RPMI7951 (cell line): ENCODE measurements at places on chromosomes 6 and 20. TPM values are rescaled to one million over a fixed set of nuclear protein-coding genes. Genes with fewer than 3 reads are reported as not detected.
A peak's percentile ranks its signal among the peaks of the same experiment; 100 is the strongest.

DNA sequence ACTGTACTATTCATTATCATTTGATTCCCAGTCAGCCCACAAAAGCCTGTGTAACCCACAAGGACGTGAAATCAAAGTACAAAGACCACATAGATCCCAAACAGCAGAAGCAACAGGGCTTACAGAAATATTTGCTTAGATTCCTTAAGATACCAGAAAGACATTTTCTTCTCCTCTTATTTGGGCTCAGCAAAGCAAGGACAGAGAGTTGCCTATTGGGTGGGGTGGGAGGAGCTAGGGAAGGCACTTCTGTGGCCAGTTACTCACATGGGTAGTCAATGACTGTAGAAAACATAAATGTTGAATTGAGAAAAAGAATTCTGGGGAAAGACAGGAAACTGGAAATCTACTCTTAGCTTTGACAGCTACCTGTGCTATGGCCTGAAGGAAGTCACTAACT lies 19.8 kb downstream of the PDE7B start:
- peak; percentile 68 for DNase-seq

DNA sequence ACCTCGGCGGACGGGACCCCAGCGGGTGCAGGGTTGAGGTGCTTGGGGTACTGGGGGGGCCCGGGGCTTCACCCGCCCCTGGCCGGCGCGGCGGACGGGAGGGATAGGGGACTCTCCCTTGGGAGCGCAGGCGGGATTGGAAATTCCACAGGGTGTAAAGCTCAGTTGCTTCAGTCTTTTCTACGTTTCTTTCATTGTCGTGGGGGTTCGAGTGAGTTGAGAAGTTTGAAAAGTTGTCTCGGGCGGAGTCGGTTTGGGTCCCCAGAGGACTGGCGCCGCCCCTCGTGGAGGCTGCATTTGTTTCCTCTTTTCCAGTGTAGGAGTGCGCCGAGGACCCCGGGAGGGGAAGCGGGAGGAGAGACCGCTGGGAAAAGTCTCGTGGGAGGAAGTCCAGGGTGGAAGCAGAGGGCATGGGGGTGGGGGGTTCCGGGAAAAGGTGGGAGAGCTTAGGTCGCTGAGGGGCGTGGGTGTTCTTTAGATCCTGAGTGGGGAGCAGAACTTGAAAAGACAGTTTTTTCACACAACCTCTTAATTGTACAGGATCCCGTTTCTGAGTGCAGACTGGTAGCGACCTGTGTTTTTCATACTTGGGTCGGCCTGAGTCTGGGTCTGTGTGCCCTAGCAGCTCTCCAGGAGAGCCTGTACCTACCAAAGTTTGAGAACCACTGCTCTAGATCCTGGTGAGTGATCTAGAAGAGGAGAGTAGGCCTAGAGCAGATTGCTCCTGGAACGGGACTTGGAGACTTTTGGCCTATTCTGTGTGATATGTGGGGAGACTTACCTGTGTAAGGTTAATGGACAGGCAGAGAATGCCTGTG lies 495 bp downstream of the FAM83B start:
- no peak for DNase-seq

DNA sequence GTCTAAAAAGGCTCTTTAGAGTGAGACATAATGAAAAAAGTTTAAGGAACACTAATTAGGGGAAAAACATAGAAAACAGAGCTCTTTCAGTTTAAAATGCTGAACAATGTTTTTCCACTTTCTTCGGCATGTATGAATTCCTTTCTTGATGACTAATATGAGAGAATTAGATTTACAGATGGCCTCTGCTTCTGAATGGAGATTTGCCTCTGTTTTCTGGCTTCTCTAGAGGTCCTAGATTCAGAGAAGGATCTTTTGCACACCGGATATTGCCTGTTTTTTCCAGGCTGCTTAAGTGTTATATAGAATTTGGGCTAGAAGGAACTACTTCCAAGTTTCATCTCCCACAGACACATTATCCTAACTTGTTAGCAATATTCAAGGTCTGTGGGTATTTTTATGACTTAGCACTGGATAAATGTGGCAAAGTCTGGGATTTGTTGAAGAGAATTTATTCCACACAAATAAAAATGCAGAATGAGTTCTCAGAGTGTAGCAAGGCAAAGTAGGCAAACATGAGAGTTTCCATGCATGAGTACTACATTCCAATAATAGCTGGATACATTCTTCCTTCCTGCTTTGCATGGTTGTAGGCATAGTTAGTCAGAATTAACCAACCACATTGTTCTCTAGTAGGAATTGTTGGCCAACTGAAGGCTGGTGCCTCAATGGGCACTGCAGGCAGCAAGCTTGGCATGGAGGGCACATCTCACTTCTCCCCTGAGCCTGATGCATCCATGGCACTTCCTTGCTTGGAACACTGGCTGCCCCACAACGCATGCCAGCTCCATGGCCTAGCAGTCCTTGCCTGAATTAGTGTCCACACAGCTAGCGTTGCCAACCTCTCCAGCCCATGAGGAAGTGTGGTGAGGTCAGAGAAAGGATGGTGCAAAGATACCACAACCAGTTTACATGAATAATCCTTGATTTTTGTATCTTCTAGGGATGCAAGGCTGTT lies 224.2 kb downstream of the CLIC5 start:
- DNase-seq, result peak; percentile 60

GRCh38 chr6:4017058-4017739 lies 61.7 kb downstream of the FAM217A start:
- no peak for DNase-seq

GRCh38 chr20:59299945-59300332 lies 472 bp upstream of the EDN3 start:
- no peak for DNase-seq

- no peak for DNase-seq
Observed at GRCh38 chr20:6829510-6830116, 62.1 kb downstream of the BMP2 start.

GRCh38 chr6:115544765-115545671 lies 515.7 kb downstream of the FRK start:
- DNase-seq, result peak; percentile 97

DNA sequence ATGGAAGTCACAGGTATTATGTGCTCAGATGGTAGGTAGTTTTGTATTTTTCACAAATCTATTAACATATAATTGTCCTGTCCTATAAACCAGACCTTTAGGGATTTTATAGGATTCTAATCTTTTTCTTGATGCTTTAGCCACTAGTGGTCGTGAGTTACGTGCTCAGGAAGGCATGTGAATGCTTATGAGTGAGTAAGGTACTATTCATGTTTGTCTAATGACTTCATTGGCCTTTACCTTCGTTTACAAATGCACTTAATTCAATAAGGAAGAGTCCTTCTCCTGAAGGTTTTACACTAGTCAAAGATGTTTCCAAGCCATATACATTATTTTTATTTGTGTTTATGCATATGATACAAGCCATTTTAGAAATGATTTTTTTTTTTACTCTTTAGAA lies 23.0 kb downstream of the PACRG start:
- DNase-seq, result no peak

DNA sequence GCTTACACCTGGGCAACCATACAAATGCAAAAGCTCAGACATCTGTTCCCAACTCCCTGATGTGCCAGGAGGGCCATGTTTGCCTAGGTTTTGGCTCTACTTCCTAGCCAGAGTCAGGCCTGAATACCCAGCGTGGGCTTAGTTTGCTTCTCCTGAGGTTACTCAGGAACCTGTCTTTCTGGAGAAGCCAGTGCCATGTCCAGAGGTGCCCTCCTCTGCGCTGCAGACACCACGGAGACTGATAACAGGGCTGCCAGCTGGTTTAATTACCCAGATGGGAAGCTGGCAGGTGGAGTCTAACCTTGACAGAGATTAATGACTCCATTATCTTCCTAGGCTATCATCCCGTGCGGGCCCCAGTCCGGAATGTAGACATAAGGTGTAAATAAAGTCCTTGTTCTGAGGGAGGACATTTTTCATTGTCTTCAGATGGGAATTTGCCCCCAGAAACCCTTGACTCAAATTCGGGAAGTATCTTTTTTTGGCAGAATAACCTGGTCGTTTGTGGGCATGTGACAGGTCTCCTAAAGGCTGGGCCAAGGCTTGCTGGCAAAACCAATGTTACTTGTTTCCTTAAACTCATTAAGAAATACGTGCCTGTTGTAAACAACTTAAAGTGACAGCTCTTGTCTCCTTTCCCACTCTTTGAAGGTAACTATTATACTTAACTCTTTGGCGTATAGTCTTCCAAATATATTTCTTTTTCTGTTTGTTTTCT lies 29.2 kb upstream of the ZNFX1 start:
- DNase-seq, result no peak

DNA sequence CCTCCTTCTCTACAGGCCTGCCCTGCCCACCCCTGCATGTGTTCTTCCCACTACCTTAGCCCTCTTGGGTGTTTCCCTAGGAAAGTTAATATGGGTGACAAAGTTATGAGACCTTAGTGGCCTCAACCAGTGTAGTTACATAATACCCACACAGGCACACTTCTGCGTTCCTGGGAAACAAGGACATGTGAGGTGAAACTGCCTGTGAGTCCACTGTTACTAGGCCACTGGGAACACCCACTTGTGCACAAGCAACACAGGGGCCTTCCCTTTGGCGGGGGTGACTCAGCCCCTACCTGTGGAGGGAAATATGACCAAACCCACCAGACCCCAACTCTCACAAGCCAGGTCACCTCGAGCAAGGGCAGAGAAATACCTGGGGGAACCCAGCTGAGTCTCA lies 12.8 kb downstream of the PI16 start:
- DNase-seq, result no peak

- DNase-seq, result no peak
Observed at GRCh38 chr20:43540673-43541060, 18.2 kb upstream of the SGK2 start.

Gene MMS22L
- total RNA-seq, result 32.4 and 34.0 TPM in 2 replicates

- DNase-seq, result no peak
Observed at GRCh38 chr6:356828-357251, 34.7 kb upstream of the IRF4 start.

DNA sequence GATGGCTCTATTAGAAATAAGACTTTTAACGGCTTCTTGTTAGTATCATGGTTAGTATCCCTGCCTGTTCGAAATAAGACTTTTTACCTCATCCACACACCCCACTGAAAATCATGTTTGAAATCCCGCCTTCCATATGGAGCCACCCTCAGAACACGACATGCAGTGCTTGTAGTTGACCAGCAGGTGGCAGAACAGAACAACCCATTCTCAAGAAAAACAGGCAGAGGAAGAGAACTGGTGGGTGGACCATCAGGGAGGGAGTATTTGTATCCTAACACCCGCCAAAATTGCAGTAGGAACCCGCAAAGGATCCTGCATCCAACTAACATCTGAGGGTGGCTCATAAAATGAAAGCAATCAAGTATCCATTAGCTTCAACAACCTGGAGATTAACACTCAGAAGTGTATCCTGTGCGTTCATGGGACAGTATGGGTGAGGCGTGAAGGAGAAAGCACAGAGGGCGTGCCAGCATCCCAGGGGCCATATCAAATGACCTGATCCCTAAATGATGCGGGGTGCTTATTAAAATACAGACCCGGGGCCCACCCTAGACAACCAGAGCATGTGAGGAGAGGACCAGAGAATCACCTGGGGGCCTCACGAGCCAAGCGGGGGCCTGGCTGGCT lies 89.6 kb upstream of the NHSL1 start:
- peak; percentile 74 for DNase-seq

Gene EYA2
- 0.10 TPM in 1 of 2 replicates, not detected in the other for total RNA-seq

Gene BCAS1
- total RNA-seq, result under 0.01 TPM in 1 of 2 replicates, not detected in the other

DNA sequence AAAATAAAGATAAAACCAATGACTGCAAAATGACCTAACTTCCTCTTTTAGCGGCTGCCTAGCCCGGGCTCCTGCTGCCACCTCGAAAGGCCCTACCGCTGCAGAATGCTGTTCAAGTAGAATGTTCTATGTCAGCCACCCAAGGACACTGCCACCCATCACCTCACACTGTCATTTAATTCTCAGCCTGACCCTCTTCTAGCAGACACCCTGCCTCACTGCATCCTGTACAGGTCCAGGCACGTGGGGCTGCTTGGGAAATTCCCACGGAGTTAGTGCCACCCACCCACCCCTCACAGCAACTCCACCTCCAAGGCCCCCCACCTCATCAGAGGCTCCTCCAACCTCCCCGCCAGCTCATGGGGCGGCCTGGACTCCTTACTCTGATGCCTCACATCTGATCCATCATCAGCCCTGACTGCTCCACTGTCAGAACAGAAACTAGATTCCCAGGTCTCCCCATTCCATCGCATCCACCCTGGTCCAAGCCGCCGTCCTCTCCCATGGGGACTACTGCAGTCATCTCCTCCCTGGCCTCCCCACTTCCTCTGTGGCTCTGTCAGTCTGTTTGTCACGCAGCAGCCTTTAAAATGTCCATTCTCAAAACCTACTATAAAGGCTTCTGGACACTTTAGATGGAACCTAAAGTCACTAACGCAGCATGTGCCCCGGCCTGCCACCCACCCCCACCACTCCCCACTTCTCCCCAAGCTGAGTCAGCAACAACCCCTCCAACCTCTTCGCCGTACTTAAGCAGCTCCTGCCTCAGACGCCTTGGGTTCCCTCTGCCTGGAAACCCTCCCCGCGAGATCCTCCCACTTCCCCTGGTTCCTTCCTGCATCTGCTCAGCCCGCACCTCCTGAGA lies 17.0 kb downstream of the NFATC2 start:
- no peak for DNase-seq

DNA sequence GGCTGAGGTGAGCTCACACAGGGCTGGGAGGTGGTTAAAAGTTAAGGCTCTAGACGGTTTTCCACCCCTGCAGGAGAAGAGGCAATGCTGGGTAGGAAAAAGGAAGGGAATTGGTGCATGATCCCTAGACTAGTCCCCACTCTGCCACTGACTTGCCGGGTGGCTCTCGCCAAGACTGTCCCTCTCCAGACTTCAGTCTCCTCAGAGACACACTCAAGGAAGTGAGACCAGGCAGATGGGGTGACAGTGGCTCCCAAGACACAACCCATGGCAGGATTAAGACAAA lies 13.1 kb downstream of the C20orf96 start:
- no peak for DNase-seq

DNA sequence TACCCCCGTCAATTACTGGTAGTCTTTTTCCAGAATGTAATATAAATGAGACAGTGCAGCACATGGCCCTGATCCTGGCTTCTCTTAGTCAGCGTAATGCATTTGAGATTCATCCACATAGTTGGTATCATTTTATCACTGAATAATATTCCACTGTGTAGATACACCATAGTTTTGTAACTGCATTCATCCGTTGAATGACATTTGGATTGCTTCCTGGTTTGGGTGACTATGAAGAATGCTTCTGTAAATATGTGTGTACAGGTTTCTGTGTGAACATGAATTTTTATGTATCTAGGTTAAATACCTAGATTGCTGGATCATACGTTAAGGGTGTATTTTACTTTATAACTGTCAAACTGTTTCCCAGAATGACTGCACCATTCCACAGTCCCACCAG lies 62.6 kb upstream of the STMND1 start:
- DNase-seq, result no peak

- no peak for DNase-seq
Observed at GRCh38 chr6:138309695-138310094, 68.0 kb upstream of the SMIM28 start.
